ENCODE measurements at places on chromosomes 2 and 18.

- DNase-seq, result no peak
Measured at GRCh38 chr18:29218091-29218490, 1041.2 kb upstream of the CDH2 start.

- no peak for DNase-seq
Measured at GRCh38 chr18:62710417-62710816, 4.9 kb upstream of the PHLPP1 start.

DNA sequence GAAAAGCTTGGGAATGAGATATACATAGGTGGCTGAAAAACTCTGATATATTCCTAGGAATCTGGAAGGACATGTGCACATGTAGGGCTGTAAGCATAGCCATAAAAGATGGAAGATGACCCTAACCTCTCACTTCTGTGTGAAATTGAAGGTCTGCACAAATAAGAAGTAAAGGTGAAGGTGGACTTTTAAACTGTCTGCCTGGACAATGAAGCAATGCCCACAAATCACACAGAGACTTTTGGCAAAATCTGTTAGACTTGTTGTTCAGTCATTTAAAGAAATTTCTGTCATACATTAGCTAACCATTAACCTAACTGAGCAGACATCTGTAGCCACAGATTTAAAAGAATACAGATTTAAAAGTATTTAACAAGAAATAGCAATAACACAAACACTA, 65.3 kb upstream of the CCDC178 start:
- no peak for DNase-seq

DNA sequence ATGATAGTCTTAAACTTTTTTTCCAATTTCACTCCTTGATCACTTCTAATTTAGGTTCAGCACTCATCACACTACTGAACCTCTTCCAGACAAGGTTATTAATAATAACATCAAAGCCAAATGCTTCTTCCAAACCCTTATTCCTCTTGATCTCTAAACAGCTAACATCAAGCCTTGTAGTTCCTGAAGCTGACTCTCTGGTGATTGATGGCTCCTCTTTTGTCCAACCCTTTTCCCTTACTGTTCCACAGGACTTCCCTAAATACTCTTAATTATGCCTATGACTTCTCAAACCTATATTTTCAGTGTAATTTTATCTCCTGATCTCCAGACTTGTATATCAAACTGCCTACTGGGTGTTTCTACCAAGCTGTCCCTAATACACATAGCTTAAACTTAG, 83.9 kb downstream of the FAM228A start:
- no peak for DNase-seq

DNA sequence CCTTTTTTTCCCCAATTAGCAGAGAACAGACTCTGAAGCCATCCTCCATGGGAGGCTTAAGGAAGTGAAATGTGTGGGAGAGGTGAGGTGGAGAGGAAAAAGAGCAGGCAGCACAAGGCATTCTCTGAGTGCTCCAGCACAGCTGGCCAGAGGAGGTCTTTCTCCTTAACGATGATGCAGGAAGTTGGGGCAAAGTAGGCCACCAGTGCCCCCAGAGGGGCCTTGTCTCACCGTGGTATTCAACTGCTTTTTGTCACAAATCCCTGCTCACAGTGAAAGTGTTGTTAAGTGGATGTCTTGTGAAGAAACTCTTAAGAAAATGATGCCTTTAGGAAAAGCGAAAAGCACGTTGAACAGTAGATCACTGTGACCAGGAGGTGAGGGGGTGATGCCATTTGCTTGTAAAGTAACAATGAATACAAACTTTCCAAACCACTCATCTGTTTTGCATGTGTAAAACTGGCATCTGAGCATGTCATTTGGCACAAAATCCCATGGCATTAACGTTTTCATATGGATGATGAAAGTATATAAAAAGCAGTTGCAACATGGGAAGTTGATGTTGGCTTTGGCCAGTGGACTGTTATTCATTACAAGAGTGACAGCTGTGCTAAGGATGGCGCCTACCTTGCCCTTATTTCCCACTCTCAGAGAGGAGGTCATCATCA, 49.2 kb upstream of the CDC42EP3 start:
- no peak for DNase-seq

- no peak for DNase-seq
Measured at GRCh38 chr2:24618680-24619079, 127.6 kb downstream of the NCOA1 start.

DNA sequence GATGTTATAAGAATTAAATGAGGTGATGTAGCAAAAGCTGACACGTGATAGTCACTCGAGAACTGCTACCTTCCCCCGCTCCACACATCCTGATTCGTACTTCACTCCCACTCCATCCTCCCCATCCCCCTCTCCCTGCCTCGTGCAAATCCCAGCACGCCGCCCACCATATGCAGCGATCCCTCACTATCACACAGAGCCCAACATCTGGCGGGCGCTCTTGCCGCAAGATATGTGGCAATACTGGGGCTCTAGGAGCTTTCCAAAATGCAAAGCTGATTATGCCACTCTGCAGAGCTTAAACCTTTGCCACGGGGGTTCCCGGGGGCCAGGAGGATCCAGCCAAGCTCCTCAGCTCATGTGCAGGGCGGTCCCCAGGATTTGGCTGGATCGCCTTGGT, 37.4 kb downstream of the DNMT3A start:
- no peak for DNase-seq

GRCh38 chr2:161556440-161556839, 67.8 kb upstream of the SLC4A10 start:
- DNase-seq, result no peak

DNA sequence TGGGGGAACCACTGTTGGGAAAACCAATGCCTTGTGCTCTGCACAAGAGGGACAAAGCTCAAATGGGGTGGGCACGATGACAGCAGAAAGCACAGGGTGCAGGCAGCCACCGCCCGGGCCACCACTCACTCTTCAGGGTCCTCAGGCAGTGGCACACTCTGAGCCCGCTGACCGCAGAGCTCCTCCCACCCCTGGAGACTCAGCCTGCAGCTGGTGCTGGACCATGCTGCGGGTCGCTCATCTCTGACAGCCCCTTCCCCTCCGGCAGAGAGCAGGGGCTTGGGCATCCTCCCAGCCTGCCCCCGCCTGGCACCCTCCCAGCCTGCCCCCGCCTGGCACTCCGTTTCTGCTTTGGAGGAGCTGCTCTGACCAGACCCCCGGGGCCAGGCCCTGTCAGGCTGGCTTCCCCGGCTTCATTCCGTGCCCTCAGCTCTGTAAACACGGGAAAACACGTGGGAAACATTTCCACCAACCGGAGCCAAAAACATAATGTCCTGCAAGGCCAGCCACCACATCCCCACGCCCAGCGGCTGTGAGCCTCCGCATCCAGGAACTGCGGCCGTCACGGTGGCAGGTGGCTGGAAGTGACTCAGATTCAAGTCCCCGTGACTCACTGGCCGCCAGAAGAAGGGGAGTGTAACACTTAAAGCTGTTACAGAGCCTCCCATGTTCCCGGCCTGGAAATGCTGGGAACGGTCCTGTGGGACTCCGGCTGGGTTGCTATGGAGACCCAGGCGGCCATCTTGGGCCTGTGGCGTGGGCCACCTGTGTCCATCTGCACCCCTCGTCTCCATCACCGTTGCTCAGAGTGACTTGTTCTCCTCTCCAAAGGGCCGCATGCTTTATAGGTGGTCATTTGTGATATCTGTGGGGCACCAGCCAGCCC, 6.8 kb upstream of the SNED1 start:
- DNase-seq, result no peak

DNA sequence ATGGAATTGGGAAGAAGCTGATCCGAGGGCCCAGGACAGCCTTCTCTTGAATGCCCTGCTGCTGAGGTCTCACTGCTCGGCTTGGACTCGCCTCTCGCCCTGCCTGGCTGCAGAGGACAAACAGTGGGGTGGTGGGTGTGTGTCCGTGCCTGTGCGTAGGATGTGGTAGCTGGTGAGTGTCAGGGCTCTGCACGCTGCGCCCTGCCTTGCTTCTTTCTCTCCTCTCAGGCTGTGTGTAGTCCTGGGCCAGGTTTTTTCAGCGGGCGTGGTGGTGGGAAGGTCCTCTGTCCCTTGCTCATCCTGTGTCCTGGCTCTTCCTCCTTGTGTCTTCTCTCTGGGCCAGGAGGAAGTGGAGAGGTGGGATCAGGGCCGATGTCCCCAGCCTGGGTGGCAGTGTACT, 44.8 kb downstream of the RRM2 start:
- no peak for DNase-seq

DNA sequence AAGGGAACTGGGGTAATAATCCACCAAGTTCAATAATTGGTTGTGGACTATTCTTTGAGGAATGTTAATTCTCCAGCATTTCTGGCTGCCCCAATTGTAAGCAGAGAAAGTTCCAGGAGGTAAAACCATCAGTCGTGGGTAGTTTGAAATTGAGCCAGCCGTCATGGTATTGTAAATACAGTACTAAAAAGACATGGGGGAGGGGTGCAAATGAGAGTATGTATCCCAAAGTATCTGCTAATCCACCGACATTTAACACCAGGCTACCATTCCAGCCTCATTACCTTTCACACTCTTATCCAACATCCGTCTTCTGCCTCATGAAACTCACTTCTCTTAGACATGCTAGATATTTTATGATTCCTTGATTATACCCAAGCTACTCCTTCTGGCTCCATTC, 507.9 kb downstream of the ERBB4 start:
- DNase-seq, result no peak

GRCh38 chr2:150255528-150255927, 231.9 kb downstream of the RND3 start:
- DNase-seq, result no peak

GRCh38 chr2:43251171-43251731, 24.8 kb upstream of the ZFP36L2 start:
- no peak for DNase-seq

- DNase-seq, result no peak
Measured at GRCh38 chr2:232890896-232891601, 21.0 kb downstream of the SNORC start.

DNA sequence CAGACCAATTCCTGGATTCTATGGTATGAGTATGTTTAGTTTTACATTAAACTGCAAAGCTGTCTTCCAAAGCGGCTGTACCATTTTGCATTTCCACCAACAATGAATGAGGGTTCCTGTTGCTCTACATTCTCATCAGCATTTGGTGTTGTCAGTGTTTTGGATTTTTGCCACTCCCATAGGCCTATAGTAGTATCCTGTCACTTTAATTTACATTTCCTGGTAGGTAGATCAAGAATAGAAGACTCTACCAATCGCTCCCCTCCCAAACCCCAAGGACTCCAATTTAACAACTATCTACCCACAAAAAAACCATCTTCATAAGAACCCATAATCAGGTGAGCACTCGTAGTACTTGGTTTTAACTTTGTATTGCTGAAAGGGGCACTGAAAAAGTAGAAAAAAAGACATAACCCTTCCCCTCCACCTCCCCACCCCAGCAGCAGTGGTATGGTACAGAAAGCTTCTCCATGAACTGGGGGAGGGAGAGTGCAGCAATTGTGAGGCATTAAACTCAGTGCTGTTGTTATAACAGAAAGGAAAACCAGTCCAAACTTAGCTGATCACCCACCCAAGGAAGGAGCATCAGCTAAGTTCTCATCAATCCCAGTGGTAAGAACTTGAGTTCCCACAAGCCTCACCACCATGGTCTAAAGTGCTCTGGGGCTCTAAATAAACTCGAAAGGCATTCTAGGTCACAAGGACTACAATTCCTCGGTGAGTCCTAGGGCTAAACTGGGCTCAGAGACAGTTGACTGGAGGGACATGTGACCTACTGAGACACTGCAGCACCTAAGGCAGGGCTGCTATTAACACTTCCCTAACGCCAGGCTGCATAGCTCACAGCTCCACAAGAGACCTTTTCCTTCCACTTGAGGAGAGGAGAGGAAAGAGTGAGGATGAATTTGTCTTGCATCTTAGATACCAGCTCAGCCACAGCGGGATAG, 35.5 kb upstream of the CYTIP start:
- DNase-seq, result no peak

- no peak for DNase-seq
Measured at GRCh38 chr2:142020368-142020767, 110.4 kb downstream of the LRP1B start.

- no peak for DNase-seq
Measured at GRCh38 chr2:55038428-55038827, 11.8 kb downstream of the RTN4 start.

DNA sequence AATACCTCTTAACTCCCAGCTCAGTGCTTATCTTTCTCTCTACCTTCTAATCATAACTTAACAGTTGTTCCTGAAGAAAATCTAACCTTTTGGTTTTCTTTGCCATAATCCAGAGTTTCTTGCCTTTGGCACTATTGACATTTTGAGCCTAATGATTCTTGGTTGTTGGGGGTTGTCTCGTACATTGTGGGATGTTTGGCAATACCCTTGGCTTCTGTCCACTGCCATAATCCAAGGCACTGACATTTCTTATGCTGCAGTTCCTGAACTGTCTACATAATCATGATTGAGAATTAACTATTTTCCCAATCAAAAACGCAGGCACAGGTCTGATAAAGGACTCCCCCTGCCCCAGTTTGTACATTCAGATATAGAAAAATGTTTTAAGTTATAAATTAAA, 203.2 kb upstream of the MEX3C start:
- DNase-seq, result no peak

All from stimulated activated CD4-positive, alpha-beta T cell treated with anti-CD3 and anti-CD28 coated beads, Interleukin-1b, Interleukin-23, amount 100 ng/mL, for 1 hour (primary cell).